AG04450 (cell line): ENCODE measurements at places on chromosomes 16 and 17.

GRCh38 chr17:48985436-48986245 lies 11.5 kb upstream of the IGF2BP1 start:
- no peak for DNase-seq

- DNase-seq: no peak
Observed at GRCh38 chr17:71118039-71118438, 948.7 kb downstream of the KCNJ2 start.

GRCh38 chr17:3692346-3692745 lies 3.6 kb downstream of the P2RX5 start:
- DNase-seq: no peak

GRCh38 chr16:80611930-80612327 lies 71.1 kb downstream of the DYNLRB2 start:
- no peak for DNase-seq
